ENCODE measurements at places on chromosomes 1 and 21. TPM values are rescaled to one million over a fixed set of nuclear protein-coding genes. Genes with fewer than 3 reads are reported as not detected.
A peak's percentile ranks its signal among the peaks of the same experiment; 100 is the strongest.

Gene CR1L
- not detected for total RNA-seq

Gene OR2T11
- total RNA-seq: not detected

Gene HSPA6
- total RNA-seq: 0.11 TPM

Gene PLXNA2
- 0.04 TPM for total RNA-seq

Gene AKR7A3
- total RNA-seq: 0.60 TPM

Gene FCER1A
- not detected for total RNA-seq

Gene STUM
- not detected for total RNA-seq

Gene PROX1
- 0.14 TPM for total RNA-seq

Gene ADGRL4
- total RNA-seq: not detected

Gene GBP7
- not detected for total RNA-seq

Gene OR2T34
- total RNA-seq: not detected

Gene NOS1AP
- 0.35 TPM for total RNA-seq

Gene LINGO4
- total RNA-seq: 0.18 TPM

Gene RCAN1
- 10.0 TPM for total RNA-seq

Gene SUSD4
- 1.9 TPM for total RNA-seq

Gene PTGER3
- not detected for total RNA-seq

GRCh38 chr1:36339215-36339614 is 15.8 kb upstream of the EVA1B start:
- DNase-seq: no peak

DNA sequence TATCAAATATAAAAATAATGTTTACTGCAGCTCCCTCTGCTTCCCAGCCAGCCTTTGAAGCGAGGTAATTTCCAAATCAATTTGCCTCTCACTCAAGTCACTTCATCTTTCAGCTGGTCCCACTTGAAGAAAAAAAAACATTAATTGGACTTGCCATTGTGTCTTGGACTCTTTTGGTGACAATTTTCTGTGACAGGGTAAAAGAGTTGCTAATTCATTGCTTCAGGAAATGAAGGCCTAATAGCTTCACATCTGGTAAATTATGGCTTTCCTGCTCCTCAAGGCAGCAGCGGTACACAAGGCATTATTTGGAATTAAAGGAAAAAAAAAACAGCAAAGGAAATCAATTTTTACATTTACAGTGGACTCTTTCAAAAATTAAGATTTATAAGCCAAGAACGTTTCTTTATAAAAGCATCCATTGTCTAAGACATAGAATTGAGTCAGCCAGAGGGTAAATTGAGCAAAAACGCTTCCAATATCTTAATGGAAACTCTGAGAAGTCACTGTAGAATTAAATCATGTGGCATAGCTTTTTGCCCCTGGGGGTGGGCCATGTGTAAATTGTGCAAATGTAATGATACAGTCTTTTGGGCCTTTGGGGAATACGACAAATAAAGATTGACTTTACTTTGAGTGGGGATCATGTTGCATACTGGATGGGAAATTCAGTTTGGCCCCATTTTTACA is 102.5 kb downstream of the LYPLAL1 start:
- no peak for DNase-seq

GRCh38 chr1:24101796-24102586 is 9.9 kb downstream of the MYOM3 start:
- no peak for DNase-seq

DNA sequence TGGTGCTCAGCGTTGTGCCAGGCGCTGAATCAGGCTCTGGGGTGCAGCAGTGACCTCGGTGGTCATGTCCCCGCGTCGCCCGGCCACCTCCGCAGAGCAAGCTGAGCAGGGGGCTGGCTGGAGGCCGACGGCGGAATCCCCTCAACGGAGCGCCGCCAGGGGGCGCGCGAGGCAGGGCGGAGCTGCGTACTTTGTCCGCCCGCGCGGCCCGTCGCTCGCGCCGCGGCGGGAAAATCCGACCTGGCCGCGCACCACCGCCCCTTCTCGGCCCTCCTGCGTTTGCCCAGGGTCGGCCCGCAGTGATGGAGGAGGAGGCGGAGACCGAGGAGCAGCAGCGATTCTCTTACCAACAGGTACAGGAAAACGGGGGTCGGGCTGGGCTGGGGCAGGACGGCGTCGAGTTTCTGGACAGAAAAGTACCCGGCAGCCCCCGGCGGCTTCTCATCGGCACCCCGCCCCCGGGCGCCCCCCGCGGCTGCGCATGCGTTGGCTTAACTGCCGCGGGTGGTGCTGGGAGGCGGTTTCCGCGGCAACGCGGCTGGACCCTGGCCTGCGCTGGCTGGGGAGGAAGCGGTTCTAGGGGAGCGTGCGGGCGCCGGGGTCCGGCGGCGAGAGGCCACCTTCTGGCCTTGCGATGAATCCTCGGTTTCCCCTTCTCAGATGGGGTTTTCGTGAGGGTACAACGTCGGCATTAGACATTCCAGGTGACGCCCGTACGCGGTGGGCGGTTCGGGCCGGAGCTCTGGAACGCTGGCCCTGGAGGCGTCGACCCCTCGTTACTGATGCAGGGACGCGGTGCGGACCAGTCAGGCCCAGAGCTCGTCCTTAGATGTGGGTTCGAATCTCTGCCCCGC is at the start of gene CENPS:
Gene CENPS, plus strand, starts transcription at position 218 of the 854 bp plus-strand sequence. Its CDS starts 85 bp downstream, at position 303.
- DNase-seq: peak; percentile 91

- DNase-seq: no peak
Measured at GRCh38 chr1:102834688-102835320, 273.5 kb downstream of the COL11A1 start.

- DNase-seq: no peak
Measured at GRCh38 chr1:222061711-222062359, 319.9 kb upstream of the DUSP10 start.

DNA sequence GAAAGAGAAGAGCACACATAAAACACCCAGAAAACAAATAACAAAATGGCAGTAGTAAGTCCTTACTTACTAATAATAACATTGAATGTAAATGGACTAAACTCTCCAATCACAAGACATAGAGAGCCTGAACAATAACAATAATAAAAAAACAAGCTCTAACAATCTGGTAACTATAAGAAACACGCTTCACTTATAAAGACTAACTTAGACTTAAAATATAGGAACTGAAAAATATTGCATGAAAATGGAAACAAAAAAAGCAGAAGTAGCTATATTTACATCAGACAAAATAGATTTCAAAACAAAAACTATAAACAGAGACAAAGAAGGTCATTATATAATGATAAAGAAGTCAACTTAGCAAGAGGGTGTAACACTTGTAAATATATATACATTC is 83.1 kb upstream of the LYPLAL1 start:
- no peak for DNase-seq

GRCh38 chr1:27097484-27097917 is 57.4 kb downstream of the SLC9A1 start:
- peak; percentile 87 for DNase-seq

DNA sequence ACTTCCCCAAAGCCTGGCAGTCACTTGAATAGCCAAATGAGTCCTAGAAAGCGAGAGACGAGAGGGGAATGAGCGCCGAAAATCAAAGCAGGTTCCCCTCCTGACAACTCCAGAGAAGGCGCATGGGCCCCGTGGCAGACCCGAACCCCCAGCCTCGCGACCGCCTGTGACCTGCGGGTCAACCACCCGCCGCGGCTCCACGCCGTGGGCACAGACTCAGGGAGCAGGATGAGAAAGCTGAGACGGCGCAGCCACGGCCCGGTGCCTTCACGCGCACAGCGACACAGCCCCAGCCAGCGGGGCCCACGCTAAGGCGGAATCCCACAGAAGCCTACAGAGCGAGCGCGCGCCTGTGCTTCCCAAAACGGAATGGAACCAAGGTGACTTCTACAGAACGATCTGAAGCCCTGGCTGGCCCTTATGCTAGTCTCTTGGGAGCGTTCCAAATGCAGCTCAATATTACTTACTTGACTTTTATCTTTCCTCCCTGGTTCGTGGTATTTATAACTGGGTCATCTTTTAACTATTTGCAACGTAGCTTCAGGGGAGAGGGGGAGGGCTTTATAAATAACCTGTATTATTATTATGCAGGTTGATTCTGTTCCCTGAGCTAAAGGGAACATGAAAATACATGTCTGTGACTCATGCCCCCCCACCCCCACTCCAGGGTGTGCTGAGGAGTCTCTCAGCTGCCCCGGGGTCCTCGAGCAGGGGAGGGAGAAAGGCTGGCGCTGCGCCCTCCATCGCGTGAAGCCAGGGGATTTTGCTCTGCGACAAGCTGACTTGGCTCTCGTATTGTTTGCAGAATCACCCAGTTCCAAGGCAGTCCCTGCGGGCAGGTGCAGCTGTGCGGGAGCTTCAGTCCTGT is 1.7 kb downstream of the TSPEAR start:
- DNase-seq: peak; percentile 33

- peak; percentile 82 for DNase-seq
Measured at GRCh38 chr1:46223472-46223943, 20.4 kb downstream of the LURAP1 start.

- DNase-seq: no peak
Measured at GRCh38 chr21:44887126-44887806, 13.8 kb upstream of the PTTG1IP start.

GRCh38 chr1:213884942-213885341 is 102.8 kb upstream of the PROX1 start:
- DNase-seq: no peak

DNA sequence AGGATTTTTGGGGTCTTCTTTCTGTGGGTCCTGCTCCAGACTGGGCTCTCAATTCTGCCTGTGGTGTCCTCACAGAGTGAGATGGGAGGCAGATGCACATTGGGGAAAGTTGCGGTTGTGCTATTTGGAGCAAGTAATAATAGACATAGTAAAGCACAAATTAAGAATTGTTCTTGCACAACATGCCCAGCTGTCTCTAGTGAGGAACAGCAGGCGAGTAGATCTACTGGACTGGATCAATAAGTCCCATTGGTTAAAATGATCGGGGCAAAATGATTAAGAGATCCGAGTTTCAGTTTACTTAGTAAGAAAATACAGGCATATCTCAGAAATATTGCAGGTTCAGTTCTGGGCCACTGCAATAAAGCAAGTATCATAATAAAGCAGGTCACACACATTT is 448.3 kb upstream of the PROX1 start:
- no peak for DNase-seq

DNA sequence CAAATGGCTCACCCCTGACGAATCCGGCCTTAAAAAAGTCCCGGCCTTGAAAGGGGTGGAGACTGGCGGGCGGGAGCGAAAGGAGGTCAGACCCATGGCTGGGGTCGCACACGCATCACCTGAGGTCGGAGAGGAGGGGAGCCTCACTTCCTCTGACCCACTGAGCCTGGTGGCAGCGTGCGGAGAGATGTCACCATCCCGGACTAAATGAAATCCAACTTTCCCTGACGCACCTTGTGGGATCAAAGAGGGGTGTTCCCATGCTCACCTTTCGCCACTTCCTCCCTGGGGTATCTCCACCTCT is 709 bp upstream of the SLC41A1 start:
- DNase-seq: no peak

- DNase-seq: no peak
Measured at GRCh38 chr21:41712201-41712600, 54.7 kb downstream of the RIPK4 start.

DNA sequence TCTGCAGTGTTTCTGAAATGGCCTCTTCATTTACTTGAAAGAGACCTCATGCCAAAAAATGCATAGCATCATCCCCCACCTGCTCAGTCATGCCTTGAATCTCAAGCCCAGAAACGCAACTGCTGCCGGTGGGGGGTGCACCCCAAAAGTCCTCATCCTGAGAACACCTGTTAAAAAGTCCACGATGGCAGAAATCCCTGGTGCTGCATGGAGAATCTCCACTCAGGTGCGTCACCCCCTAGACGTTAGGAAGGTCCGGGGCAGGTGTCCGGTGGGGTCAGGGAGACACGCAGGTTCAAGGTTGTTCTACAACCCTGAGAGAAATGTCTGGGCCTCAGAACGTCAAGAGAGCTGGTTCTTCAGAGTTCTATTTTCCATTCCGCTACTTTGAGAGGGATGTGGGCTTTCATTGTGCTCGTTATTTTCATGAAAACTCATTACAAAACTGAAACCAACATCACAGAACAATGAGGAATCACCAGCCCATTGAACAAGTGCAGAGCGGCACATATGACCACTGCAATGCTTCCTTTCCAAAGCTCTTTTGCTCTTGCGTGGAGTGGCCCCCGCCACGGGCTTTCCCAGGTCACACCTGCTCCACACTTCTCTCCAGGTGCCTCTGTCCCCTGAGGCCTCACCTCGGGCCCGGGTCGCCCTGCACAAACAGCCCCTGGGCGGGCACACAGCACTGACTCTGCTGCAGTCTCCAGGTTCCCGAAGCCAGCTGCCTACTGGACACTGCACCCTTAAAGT is 201.9 kb downstream of the TOMM20 start:
- peak; percentile 74 for DNase-seq

- DNase-seq: no peak
Measured at GRCh38 chr1:34050709-34051485, 114.1 kb downstream of the CSMD2 start.

DNA sequence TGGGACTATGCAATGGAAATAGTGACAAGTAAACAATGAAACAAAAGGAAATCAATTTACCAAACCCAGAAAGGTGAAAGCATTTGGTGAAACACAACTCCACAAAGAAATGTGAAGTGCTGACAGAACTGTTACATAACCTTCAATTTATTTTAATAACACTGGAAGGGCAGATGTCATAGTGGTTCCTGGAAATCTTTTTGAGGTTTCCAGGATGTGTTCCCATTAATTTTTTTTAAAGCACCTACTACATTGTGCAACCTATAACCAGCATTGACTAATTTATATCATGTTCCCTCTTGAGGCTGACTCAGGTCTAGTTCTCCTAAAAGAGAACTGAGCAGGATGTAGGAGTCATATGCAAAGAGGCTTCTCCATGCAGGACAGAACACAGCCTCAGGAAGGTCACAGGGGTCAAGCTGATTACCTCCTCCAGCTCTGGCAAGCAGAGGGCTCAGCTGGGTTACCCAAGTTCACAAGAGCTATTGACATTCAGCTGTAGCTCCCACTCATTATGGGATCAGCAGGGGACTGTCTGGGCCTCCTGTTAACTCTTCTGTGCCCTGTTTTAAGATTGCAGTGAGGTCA is 157.1 kb upstream of the NRIP1 start:
- peak; percentile 52 for DNase-seq

- peak; percentile 77 for DNase-seq
Measured at GRCh38 chr1:161115132-161115711, 2.6 kb downstream of the PFDN2 start.

DNA sequence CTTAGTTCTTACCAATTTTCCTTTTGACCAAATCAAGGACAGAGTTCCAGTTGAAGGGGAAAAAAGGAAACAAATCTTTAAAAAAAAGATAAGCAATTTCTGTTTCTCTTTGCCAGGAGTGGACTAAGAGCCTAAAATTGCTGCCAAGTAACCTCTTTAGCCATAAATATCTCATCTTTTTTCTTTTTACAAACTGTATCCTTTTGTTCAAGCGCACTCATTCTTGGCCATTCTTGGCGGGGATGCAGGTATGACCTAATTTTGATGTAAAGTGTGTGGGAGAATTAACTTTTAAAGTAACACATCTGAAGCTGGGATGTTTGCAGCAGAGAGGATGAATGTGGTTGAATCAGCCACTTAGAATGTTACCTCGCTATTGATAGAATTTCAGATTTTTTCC is 13.4 kb upstream of the KIF1B start:
- no peak for DNase-seq
